Adrenal gland (tissue), 19 donors: ENCODE measurements at places on chromosomes 16 and 17. TPM values are rescaled to one million over a fixed set of nuclear protein-coding genes. Genes with fewer than 3 reads are reported as not detected.

DNA sequence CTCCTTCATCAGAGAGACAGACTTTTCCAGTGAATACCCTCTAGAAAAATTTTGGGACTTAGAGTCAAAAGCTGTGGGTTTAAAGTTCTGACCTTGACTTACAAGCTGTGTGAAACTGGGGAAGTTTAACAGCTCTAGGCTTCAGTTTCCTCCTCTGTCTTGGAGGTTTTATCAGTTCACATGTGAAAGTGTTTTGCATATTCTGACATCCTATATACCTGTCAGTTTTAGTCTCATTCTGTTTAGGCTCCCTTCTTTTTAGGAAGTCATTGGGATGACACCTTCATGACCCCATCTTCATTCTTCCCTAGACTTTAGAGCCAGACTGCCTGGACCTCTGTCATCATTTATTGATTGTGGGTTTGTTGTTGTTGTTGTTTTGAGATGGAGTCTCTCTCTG is 44.4 kb downstream of the YPEL2 start:
- H3K36me3 ChIP-seq, result no peaks in the 10 kb centered on the region
- H3K4me1 ChIP-seq, result peaks cover 82% of the 10 kb centered on the region
- no peak for DNase-seq
- no peaks in the 10 kb centered on the region for H3K27me3 ChIP-seq

- no peak overlapping the region for H3K4me3 ChIP-seq
- H3K27ac ChIP-seq, result no peak overlapping the region
- no peaks in the 10 kb centered on the region for H3K36me3 ChIP-seq
- H3K27me3 ChIP-seq, result peaks cover 3% of the 10 kb centered on the region
- DNase-seq, result no peak
- peaks cover 8% of the 10 kb centered on the region for H3K4me1 ChIP-seq
Measured at GRCh38 chr17:4003131-4003500, 38.9 kb upstream of the ATP2A3 start.

DNA sequence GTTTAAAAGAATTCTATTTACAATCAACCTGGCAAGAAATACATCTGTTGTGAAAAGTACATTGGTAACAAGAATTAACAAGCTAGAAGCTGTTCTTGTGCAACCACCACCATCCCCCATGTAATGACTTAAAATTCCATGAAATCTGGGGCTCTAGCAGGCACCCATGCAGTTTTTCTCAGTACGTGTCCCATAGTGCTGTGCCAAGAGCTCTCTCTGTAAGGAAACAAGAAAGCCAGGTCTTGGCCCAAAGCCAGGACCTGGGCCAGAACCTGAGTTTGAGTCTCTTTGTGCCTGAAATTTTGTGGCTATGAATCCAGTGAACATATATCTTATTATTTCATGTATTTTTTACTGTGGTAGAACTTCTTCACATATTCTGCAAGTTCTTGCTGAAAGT is 46.6 kb downstream of the NUP93 start:
- DNase-seq, result peak; percentile 51
- H3K27ac ChIP-seq, result no peak overlapping the region
- H3K36me3 ChIP-seq, result no peaks in the 10 kb centered on the region
- H3K4me3 ChIP-seq, result no peak overlapping the region
- no peaks in the 10 kb centered on the region for H3K27me3 ChIP-seq
- peaks cover 23% of the 10 kb centered on the region for H3K4me1 ChIP-seq

NPIPA3 gene
- 3.5 TPM for total RNA-seq

KRTAP4-11 gene
- total RNA-seq, result not detected

DNA sequence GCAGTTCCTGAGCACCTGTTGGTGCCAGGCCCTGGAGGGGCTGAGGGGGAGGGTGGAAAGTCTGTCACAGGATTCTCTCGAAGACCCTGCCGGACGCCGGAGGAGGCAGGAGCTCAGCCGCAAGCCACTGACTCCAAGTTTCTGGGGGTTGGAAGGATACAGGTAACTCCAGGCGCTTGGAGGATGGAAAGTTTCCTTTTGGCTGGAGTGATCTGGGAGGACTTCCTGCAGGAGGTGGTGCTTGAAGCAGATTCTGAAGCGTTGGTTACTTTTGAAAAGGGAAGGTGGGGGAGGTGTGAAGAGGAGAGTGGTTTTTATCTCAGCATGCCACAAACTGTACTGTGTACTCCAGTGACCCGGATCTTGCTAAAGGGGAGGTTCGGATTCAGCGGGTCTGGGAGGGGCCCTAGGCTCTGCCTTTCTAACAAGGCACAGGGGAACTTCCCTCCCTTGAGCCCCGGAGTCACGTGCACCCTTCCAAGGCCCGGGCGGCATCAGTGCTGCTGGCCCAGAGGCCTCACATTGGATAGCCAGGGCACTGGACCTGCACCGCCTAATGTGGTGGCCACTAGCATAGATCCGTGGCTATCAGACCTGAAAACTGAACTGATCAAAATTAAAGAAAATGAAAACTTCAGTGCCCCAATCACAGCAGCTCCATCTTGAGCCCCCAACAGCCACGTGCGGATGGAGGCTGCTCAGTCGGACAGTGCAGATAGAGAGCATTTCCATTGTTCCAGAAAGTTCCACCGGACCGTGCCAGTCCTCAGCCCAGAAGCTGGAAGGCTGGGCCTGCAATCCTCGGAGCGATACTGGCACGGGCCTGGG is 42.2 kb upstream of the GSE1 start:
- peaks cover 59% of the 10 kb centered on the region for H3K4me1 ChIP-seq
- no peak overlapping the region for H3K4me3 ChIP-seq
- no peak overlapping the region for H3K27ac ChIP-seq
- no peaks in the 10 kb centered on the region for H3K27me3 ChIP-seq
- H3K36me3 ChIP-seq, result no peaks in the 10 kb centered on the region
- DNase-seq, result no peak

GRCh38 chr17:56801459-56802178 is 32.1 kb downstream of the C17orf67 start:
- DNase-seq, result no peak
- no peak overlapping the region for H3K4me3 ChIP-seq
- no peaks in the 10 kb centered on the region for H3K4me1 ChIP-seq
- no peaks in the 10 kb centered on the region for H3K36me3 ChIP-seq

CA7 gene
- not detected for total RNA-seq

ELAC2 gene
- 69.3 TPM for total RNA-seq

DNA sequence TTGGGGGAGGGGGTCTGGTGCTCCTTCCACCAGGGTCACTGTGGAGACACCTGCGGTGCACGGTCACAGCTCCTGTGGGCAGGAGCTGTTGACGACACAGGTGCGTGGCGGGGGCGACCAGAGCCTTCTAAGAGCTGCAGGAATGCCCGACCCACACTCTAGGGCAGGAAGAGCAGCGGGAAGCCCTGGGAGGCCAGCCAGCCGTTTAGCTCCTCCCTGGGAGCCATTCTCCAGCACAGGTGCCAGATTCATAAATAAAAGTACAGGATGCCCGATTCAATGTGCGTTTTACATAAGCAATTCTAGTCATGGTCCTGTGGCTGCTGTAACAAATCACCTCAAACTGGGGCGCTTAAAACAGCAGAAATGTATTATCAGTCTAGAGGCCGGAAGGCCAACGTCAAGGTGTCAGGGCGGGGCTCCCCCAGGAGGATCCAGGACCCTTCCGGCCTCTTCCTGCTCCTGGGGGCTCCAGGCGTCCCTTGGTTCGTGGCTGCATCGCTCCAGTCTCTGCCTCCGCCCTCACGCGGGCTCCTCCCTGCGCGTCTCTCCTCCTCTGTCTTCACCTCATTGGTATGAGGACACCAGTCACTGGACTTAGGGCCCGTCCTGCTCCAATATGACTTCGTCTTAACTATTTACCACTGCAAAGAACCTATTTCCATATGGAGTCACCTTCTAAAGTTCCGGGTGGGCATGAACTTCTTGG is 155.4 kb downstream of the FOXL1 start:
- no peak overlapping the region for H3K4me3 ChIP-seq
- no peak for DNase-seq
- H3K27ac ChIP-seq, result no peak overlapping the region
- peaks cover 16% of the 10 kb centered on the region for H3K27me3 ChIP-seq

GRCh38 chr17:39123627-39124026 is 27.8 kb downstream of the PLXDC1 start:
- no peaks in the 10 kb centered on the region for H3K27me3 ChIP-seq
- H3K4me1 ChIP-seq, result no peaks in the 10 kb centered on the region
- no peak overlapping the region for H3K27ac ChIP-seq
- H3K4me3 ChIP-seq, result no peak overlapping the region
- DNase-seq, result no peak
- H3K36me3 ChIP-seq, result no peaks in the 10 kb centered on the region

DNA sequence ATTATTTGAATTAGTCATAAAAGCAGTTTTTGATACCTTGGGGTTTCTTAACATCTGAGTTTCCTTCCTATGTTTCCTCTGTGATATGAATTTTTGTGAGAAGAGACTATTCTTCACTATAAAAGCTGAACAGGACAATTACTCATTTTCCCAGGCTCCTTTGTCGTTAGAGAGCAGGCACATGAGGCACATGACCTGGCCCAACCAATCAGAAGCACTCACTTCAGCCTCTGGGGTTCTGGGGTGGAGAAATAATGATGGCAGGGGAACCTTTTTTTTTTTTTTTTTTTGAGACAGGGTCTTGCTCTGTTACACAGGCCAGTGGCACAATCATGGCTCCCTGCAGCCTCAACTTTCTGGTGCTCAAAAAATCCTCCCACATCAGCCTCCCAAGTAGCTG is 145.5 kb upstream of the ASIC2 start:
- no peak overlapping the region for H3K4me3 ChIP-seq
- H3K27ac ChIP-seq, result no peak overlapping the region
- no peaks in the 10 kb centered on the region for H3K36me3 ChIP-seq

GRCh38 chr17:67200727-67201301 is 44.2 kb downstream of the HELZ start:
- peaks cover 34% of the 10 kb centered on the region for H3K36me3 ChIP-seq
- DNase-seq, result no peak
- H3K4me1 ChIP-seq, result no peaks in the 10 kb centered on the region
- no peaks in the 10 kb centered on the region for H3K27me3 ChIP-seq
- no peak overlapping the region for H3K27ac ChIP-seq

GRCh38 chr16:7512503-7512902 is 179.9 kb downstream of the RBFOX1 start:
- H3K4me1 ChIP-seq, result no peaks in the 10 kb centered on the region
- no peak for DNase-seq
- H3K27me3 ChIP-seq, result no peaks in the 10 kb centered on the region
- no peak overlapping the region for H3K4me3 ChIP-seq

CCL15 gene
- total RNA-seq, result not detected

DNA sequence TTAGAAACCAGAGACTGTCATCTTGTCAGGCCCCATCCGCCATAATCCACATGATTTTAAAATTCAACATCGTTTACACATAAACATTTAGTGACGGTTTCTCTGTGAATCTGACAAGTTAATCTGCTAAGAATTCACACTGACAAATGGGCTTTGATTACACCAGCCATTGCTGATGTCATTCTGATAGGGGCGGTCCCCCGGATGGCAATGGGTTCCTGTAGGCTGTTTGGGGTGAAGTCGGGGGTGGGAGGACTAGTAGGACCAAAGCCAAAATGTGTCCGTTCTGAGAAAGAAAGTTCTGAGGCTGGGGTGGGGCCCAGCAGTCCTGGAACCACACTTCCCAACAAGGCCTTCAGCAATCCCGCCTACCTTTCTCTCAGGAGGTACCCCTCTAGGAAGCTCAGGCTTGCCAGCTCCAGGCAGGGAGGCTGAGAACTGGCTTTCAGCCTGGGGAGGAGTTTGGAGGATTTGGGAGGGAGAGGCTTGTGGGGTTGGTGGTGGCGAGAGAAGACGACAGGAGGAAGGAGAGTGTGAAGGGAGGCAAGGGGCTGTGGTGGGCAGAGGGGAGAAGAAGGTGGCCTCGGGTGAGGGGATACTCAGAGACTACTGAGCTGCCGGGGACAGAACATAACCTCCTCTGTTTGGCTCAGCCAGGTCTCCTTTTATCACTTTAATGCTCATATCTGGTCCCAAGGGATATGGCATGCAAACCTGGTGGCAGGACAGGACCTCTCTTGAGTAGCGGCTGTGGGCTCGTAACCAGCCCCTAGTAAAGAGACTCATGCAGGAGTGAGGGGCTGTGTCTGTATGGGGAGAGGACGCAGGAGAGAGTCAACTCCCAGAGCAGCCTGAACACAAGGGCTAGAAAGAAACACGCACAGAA is 8.6 kb downstream of the HIC1 start:
- H3K27me3 ChIP-seq, result no peaks in the 10 kb centered on the region
- no peak overlapping the region for H3K27ac ChIP-seq
- H3K4me3 ChIP-seq, result no peak overlapping the region
- no peak for DNase-seq
- peaks cover 40% of the 10 kb centered on the region for H3K4me1 ChIP-seq

DNA sequence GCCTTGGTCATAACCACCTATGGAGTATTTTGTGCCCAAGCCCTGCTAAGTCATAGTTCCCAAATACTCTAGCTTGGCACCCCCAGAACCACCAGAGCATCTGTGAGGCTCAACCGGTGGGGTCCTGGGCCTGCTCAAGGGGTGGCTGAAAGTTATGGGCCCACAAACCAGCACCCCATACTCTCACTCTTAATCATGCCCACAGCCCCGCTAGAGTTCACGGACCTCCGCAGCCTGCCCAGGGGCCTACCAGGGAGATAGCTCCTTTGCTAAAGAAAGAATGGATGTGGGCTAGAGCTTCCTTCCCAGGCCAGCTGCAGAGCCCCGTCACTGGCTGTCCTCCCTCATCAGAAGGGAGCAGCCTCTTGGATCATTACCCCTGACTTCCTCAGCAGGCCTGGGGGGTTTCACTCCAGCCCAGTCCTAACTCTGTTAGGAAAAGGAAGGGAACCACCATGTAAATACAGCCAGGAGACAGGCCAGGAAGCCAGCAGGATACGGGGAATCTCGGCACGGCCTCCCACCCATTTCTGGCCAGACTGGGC is 1.4 kb downstream of the GIT1 start:
- H3K27me3 ChIP-seq, result no peaks in the 10 kb centered on the region
- peaks cover 50% of the 10 kb centered on the region for H3K4me1 ChIP-seq
- H3K4me3 ChIP-seq, result no peak overlapping the region
- DNase-seq, result no peak
- H3K36me3 ChIP-seq, result no peaks in the 10 kb centered on the region

- H3K36me3 ChIP-seq, result no peaks in the 10 kb centered on the region
- no peak overlapping the region for H3K27ac ChIP-seq
- DNase-seq, result no peak
- H3K27me3 ChIP-seq, result no peaks in the 10 kb centered on the region
- no peak overlapping the region for H3K4me3 ChIP-seq
- peaks cover 4% of the 10 kb centered on the region for H3K4me1 ChIP-seq
Measured at GRCh38 chr17:67577429-67578141, 140.2 kb upstream of the NOL11 start.

GRCh38 chr17:78324391-78325075 is 35.3 kb downstream of the SOCS3 start:
- DNase-seq, result peak; percentile 72
- peak overlapping the region; percentile 66 for H3K27ac ChIP-seq
- H3K4me3 ChIP-seq, result no peak overlapping the region

CRISPLD2 gene
- 66.3 TPM for total RNA-seq

GRCh38 chr17:13671771-13672170 is 70.0 kb upstream of the HS3ST3A1 start:
- H3K4me1 ChIP-seq, result no peaks in the 10 kb centered on the region
- H3K27me3 ChIP-seq, result no peaks in the 10 kb centered on the region
- no peak overlapping the region for H3K27ac ChIP-seq
- no peaks in the 10 kb centered on the region for H3K36me3 ChIP-seq

CLEC19A gene
- total RNA-seq, result not detected

- no peak overlapping the region for H3K4me3 ChIP-seq
- no peaks in the 10 kb centered on the region for H3K27me3 ChIP-seq
- no peaks in the 10 kb centered on the region for H3K36me3 ChIP-seq
- no peak overlapping the region for H3K27ac ChIP-seq
- no peak for DNase-seq
- no peaks in the 10 kb centered on the region for H3K4me1 ChIP-seq
Measured at GRCh38 chr16:25596194-25596593, 95.6 kb upstream of the HS3ST4 start.

- DNase-seq, result no peak
- H3K36me3 ChIP-seq, result no peaks in the 10 kb centered on the region
- no peak overlapping the region for H3K4me3 ChIP-seq
- no peaks in the 10 kb centered on the region for H3K27me3 ChIP-seq
Measured at GRCh38 chr16:68086860-68087268, 1.7 kb downstream of the NFATC3 start.

RAPGEFL1 gene
- total RNA-seq, result 4.4 TPM

AGRP gene
- 13.4 TPM for total RNA-seq
